ENCODE measurements at places on chromosomes 4 and X. TPM values are rescaled to one million over a fixed set of nuclear protein-coding genes. Genes with fewer than 3 reads are reported as not detected.

TCEAL6 gene
- total RNA-seq: not detected

GRCh38 chrX:68048774-68049173 is 384.5 kb downstream of the OPHN1 start:
- H3K27ac ChIP-seq: no peak overlapping the region
- H3K36me3 ChIP-seq: no peaks in the 10 kb centered on the region
- no peak for DNase-seq
- no peaks in the 10 kb centered on the region for H3K4me1 ChIP-seq
- peaks cover 24% of the 10 kb centered on the region for H3K27me3 ChIP-seq
- H3K4me3 ChIP-seq: no peak overlapping the region

C1QTNF7 gene
- total RNA-seq: 2.6 TPM

GRCh38 chrX:15497865-15498264 is 2.7 kb upstream of the BMX start:
- H3K4me1 ChIP-seq: no peaks in the 10 kb centered on the region
- H3K4me3 ChIP-seq: no peak overlapping the region
- no peak for DNase-seq

GRCh38 chr4:42785817-42786216 is 106.7 kb upstream of the GRXCR1 start:
- DNase-seq: no peak
- H3K27ac ChIP-seq: no peak overlapping the region
- no peaks in the 10 kb centered on the region for H3K36me3 ChIP-seq
- no peaks in the 10 kb centered on the region for H3K4me1 ChIP-seq
- no peak overlapping the region for H3K4me3 ChIP-seq
- H3K27me3 ChIP-seq: no peaks in the 10 kb centered on the region

DNA sequence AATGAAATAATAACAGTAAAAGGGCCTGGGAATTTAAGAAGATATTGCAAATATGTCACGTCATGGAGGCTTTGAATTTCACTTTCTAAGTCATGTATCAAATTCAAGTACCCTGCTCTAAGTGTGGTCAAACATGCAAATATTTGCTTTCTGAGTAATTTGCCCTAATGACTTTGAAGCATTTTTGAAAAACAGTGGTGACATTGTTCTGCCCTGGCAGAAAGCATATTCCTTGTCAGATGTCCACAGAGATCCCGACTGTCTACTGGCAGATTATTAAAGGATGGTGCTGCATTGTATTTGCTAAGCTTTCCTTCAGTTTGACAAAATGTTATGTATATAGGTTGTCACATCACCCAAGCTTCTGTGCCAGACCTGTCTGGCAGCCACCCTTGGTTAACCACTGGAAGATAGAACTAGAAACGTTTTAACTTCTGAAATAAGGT is 92.5 kb downstream of the ANK2 start:
- peaks cover 4% of the 10 kb centered on the region for H3K4me1 ChIP-seq
- H3K27me3 ChIP-seq: no peaks in the 10 kb centered on the region
- no peak overlapping the region for H3K27ac ChIP-seq
- no peak overlapping the region for H3K4me3 ChIP-seq

DNA sequence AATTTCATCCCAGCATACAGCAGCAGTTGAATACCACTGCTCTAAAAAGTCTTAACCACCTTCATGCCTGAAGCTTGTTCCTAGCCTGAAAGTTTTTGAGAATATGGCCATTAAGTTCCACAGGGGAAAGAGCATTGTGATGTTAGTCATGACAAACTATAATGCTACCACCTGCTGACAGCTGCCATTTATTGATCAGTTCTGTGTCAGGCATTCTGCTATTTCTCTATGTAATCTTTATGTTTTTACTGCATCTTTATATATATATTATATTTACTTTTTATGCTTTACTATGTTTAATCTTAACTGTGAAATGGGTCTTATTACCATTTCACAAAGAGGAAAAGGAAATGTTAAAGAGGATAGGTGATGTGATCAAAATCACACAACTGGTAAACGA is 54.0 kb downstream of the ARX start:
- no peaks in the 10 kb centered on the region for H3K4me1 ChIP-seq
- no peak overlapping the region for H3K4me3 ChIP-seq
- H3K27me3 ChIP-seq: no peaks in the 10 kb centered on the region
- no peak for DNase-seq

PRRG3 gene
- total RNA-seq: 2.3 TPM

- no peak overlapping the region for H3K27ac ChIP-seq
- no peak overlapping the region for H3K4me3 ChIP-seq
- no peaks in the 10 kb centered on the region for H3K36me3 ChIP-seq
- no peak for DNase-seq
- H3K4me1 ChIP-seq: no peaks in the 10 kb centered on the region
Observed at GRCh38 chrX:114841051-114841450, 176.4 kb downstream of the IL13RA2 start.

- H3K27ac ChIP-seq: no peak overlapping the region
- no peaks in the 10 kb centered on the region for H3K36me3 ChIP-seq
- no peaks in the 10 kb centered on the region for H3K27me3 ChIP-seq
- H3K4me3 ChIP-seq: no peak overlapping the region
Observed at GRCh38 chr4:131584587-131584986, 1564.5 kb upstream of the PCDH10 start.

MTTP gene
- total RNA-seq: 0.64 TPM
